Esophagus mucosa (tissue), 1 donor: ENCODE measurements at places on chromosomes 2 and 18.

GRCh38 chr2:36727550-36727949 lies 31.0 kb downstream of the VIT start:
- no peak for ATAC-seq

DNA sequence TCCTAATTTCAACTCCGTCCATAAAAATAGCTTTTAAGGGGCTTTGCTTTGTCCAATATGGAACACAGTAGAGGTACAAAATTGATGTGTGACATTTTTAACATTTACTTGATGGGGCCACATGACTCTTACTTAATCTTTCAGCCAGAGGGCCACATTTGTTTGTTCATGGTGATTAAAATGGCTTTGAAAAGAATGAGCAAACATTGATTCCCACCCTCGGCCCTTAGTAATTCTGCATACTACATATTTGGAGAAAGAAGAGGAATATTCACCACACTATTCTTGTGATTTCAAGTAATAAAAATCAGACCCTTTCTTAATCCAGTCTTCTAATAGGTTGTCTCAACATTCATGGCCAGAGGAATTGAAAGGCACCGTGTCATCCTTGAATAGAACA lies 17.5 kb downstream of the ARPC2 start:
- no peak for ATAC-seq

- peak; percentile 83 for ATAC-seq
Measured at GRCh38 chr2:85888684-85889626, at the start of gene ST3GAL5. Gene ST3GAL5 (minus strand): TSS chr2:85888990. CDS start chr2:85888905, 85 bp downstream.

DNA sequence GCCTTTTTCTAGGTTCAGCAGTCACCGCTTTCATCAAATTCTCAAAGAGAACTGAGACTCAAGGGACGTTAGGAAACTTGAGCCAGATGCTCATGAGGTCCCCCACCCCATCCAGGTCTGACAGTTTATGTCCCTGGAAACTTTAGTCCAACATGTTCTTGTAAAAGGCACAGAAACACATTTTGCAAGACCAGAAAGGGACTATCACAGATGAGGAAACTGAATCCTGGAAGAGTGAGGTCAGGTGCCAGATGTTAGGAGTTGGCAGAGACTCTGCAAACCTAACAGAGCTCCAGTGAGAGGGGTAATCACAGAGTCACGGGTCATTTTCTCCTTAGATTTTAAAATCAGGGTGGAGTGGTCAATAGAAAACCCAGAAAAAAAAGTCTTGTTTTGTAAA lies 76.6 kb downstream of the RDH14 start:
- no peak for ATAC-seq

DNA sequence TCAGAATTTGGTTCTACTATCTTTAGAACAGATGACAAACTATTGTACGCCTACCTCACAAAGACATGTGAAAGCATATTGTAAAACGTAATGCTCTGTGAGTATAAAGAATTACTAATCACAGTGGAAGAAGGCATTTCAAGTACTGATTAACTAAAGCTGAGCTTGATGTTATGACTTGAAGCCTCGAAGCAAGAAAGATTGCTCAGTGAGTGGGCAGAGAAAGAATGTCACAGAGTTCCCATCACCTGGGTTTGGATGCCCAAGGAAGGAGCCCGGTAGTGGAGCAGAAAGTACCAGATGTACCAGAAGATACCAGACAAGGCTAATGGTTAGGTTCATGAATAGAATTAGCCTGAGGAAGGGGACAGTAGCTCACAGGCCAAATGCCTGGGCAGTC lies 39.5 kb upstream of the FAM110C start:
- no peak for ATAC-seq
